Stimulated activated CD8-positive, alpha-beta memory T cell treated with anti-CD3 and anti-CD28 coated beads, Interleukin-15, amount 100 ng/mL, for 48 hours (primary cell): ENCODE measurements at places on chromosomes 6 and 20.

GRCh38 chr6:51892750-51893149 is 194.7 kb downstream of the PKHD1 start:
- DNase-seq, result no peak

- DNase-seq, result no peak
Measured at GRCh38 chr20:37853823-37854375, 49.0 kb upstream of the VSTM2L start.

- DNase-seq, result no peak
Measured at GRCh38 chr20:22687676-22688349, 103.4 kb upstream of the FOXA2 start.

- no peak for DNase-seq
Measured at GRCh38 chr6:129717277-129717676, 7.3 kb upstream of the ARHGAP18 start.

DNA sequence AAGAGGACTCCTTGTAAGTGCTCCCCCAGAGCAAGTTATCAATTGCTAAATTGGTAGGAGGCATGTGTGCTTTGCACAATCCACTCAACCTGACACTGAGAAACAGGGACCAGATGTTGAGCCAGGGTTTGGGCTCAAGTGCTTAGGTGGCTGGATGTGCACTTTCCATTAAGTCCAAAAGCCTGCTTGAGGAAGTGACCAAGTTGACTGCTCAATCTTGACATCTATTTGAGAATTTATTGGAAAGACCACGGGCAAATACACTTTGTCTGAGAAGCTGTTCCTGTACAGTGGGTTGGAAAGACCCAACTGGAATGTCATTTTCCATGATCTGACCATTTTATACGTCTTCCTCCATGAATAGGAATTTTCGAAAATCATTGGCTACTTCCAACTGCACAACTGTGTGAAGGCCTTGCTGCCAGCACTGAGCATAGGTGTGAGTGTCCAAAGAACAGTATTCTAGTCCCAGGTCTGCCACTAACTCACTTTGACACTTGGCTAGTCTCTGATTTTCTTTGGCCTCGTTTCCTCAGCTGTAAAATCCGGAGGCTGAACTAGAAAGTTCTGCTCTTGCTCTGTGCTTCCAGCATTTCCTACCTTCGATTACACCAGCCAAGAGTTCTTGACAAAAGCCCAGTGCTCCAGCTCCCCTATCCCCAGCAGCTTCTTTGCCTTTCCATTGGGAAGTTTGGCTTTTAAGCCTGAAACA is 186.9 kb upstream of the ECI2 start:
- DNase-seq, result no peak
